ENCODE measurements at places on chromosomes 6 and 20.

GRCh38 chr6:71403422-71404134 is 115.0 kb downstream of the OGFRL1 start:
- no peak for DNase-seq

GRCh38 chr6:142871910-142872331 is 73.1 kb downstream of the HIVEP2 start:
- DNase-seq: no peak

GRCh38 chr6:143647732-143648131 is 30.0 kb upstream of the PHACTR2 start:
- DNase-seq: no peak

GRCh38 chr6:1611572-1612298 is 2.0 kb downstream of the FOXC1 start:
- DNase-seq: no peak

DNA sequence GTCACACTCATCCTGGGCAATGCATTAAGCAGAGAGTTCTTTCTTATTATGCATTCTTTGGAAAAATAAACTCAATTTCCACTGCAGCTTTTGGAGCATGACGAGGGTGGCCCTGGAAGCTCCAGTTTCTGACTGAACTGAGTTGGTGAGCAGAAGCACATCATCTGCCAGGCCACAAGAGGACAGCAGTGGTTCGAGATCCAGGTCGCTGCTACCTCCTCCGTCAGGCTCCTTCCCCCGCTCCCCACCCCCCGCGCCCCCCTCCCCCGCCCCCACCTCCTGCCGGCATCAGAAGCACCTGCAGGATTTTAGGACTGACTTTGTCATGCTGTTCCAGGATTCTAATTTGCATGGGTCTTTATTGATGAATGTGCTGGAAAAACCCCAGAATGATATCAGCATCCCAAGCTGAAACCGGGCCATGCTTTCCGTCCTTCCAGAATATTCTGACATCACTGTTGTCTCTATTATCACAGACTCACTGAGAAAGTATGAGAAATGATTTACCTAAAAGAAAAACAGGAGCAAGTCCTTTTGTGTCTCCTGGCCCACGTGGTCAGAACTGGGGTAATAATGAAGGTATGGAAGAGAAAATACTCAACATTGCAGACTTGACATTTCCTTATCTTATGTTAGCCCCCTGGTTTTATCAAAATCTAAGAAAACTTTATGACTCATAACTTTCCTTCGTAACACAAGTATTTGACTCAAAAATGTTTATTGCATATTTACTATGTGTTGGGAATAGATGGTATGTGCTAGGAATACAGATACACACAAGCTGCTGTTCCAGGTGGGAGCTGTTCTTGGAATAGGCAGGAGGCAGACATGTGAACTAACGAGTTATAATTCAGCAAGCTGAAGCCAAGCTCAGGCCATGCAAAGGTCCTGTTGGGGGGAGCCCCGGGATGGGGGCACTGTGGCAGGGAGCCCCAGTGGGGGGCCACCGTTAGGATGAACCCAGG is 220.2 kb upstream of the EXOC2 start:
- DNase-seq: no peak

- DNase-seq: no peak
Observed at GRCh38 chr6:142803495-142804058, 141.4 kb downstream of the HIVEP2 start.

- no peak for DNase-seq
Observed at GRCh38 chr6:132234356-132234755, 166.9 kb downstream of the MOXD1 start.

- no peak for DNase-seq
Observed at GRCh38 chr20:38828514-38829295, 23.2 kb downstream of the PPP1R16B start.

DNA sequence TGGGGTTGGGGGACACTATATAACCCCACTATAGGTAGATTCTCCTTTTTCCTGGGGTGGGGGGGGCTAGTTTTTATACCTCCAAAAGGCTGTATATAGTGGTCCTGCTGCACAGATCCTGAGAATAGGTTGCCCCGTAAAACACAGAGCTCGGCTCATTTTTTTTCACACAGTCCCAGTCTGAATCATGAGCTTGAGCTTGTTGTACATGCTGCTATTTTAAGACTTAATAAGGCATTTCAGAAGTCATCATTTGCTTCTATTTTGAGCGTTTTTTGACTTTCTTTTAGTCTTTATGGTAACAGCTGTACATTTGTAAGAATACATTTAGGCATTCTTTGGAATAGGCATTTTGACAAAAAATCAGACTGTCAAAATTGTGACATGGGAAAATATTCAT is 30.5 kb downstream of the SLC9A8 start:
- no peak for DNase-seq

- DNase-seq: no peak
Observed at GRCh38 chr6:14542670-14543366, 425.2 kb downstream of the CD83 start.

- DNase-seq: no peak
Observed at GRCh38 chr6:51901766-51902764, 185.3 kb downstream of the PKHD1 start.

All from brain pericyte (primary cell).